Fibroblast of the aortic adventitia (primary cell): ENCODE measurements at places on chromosomes 6 and 20. TPM values are rescaled to one million over a fixed set of nuclear protein-coding genes. Genes with fewer than 3 reads are reported as not detected.

The TMEM14A gene
- total RNA-seq = 16.3 and 60.1 TPM in 2 replicates

The ID4 gene
- total RNA-seq = 11.4 and 18.0 TPM in 2 replicates

The POLH gene
- 12.4 and 30.6 TPM in 2 replicates for total RNA-seq

The MAS1 gene
- total RNA-seq = under 0.01 and 0.08 TPM in 2 replicates

The SLC26A8 gene
- total RNA-seq = 0.18 TPM in 1 of 2 replicates, not detected in the other

The GSTA3 gene
- total RNA-seq = not detected in 2 replicates

The FAM210B gene
- total RNA-seq = 53.3 and 56.1 TPM in 2 replicates

The IL20RA gene
- 0.18 and 0.90 TPM in 2 replicates for total RNA-seq

The NHSL1 gene
- total RNA-seq = 7.9 and 17.8 TPM in 2 replicates

The SMOC2 gene
- 0.09 TPM in 1 of 2 replicates, not detected in the other for total RNA-seq

The KIFC1 gene
- 49.3 TPM in 1 of 2 replicates, not detected in the other for total RNA-seq

The CALHM4 gene
- not detected in 2 replicates for total RNA-seq

The ZBTB46 gene
- total RNA-seq = 1.1 and 2.9 TPM in 2 replicates

The SLC17A1 gene
- total RNA-seq = not detected in 2 replicates

The SMLR1 gene
- not detected in 2 replicates for total RNA-seq

The BLCAP gene
- total RNA-seq = 35.9 and 47.3 TPM in 2 replicates

The ETV7 gene
- total RNA-seq = 0.09 TPM in 1 of 2 replicates, not detected in the other

The DOK5 gene
- total RNA-seq = 53.6 and 85.6 TPM in 2 replicates

The VSTM2L gene
- total RNA-seq = 0.57 and 1.4 TPM in 2 replicates

The SLC17A3 gene
- total RNA-seq = 1.1 TPM in 1 of 2 replicates, not detected in the other

The VGLL2 gene
- not detected in 2 replicates for total RNA-seq

The GJA10 gene
- not detected in 2 replicates for total RNA-seq

The BPIFB2 gene
- not detected in 2 replicates for total RNA-seq

The HDGFL1 gene
- total RNA-seq = not detected in 2 replicates

The PROKR2 gene
- total RNA-seq = not detected in 2 replicates

The ZNF831 gene
- 0.98 TPM in 1 of 2 replicates, not detected in the other for total RNA-seq

The IL17A gene
- not detected in 2 replicates for total RNA-seq

The GRM4 gene
- 0.08 TPM in 1 of 2 replicates, not detected in the other for total RNA-seq

The HFE gene
- total RNA-seq = 7.4 and 9.0 TPM in 2 replicates

The SPINT4 gene
- not detected in 2 replicates for total RNA-seq

The ABHD16B gene
- not detected in 2 replicates for total RNA-seq

The TRIM39 gene
- total RNA-seq = 8.5 and 9.7 TPM in 2 replicates

The ANKS1A gene
- 7.6 and 8.8 TPM in 2 replicates for total RNA-seq

The BANF2 gene
- total RNA-seq = not detected in 2 replicates

The KCNK16 gene
- not detected in 2 replicates for total RNA-seq

The HLA-DOB gene
- 2.6 TPM in 1 of 2 replicates, not detected in the other for total RNA-seq

The TJAP1 gene
- 14.2 and 24.4 TPM in 2 replicates for total RNA-seq

The PREP gene
- total RNA-seq = 9.0 and 18.1 TPM in 2 replicates

The EDN3 gene
- not detected in 2 replicates for total RNA-seq

The WFDC10B gene
- total RNA-seq = not detected in 2 replicates

The SDC4 gene
- total RNA-seq = 91.1 and 150 TPM in 2 replicates

The NKAIN2 gene
- total RNA-seq = under 0.01 TPM in 1 of 2 replicates, not detected in the other

The CRIP3 gene
- total RNA-seq = not detected in 2 replicates

The IMPG1 gene
- total RNA-seq = not detected in 2 replicates

The BPIFA3 gene
- total RNA-seq = not detected in 2 replicates

The NRSN2 gene
- total RNA-seq = 34.2 and 50.9 TPM in 2 replicates

The C4B gene
- total RNA-seq = 4.1 and 19.4 TPM in 2 replicates

The TRIM10 gene
- total RNA-seq = not detected in 2 replicates

The ZNF335 gene
- total RNA-seq = 18.2 and 20.9 TPM in 2 replicates

The FILIP1 gene
- total RNA-seq = 0.45 and 5.5 TPM in 2 replicates
